ENCODE measurements at places on chromosomes 4 and X. TPM values are rescaled to one million over a fixed set of nuclear protein-coding genes. Genes with fewer than 3 reads are reported as not detected.

Gene FGF16
- total RNA-seq = 0.38 TPM

Gene GBA3
- 0.28 TPM for total RNA-seq

Gene FATE1
- not detected for total RNA-seq

Gene TMEM164
- total RNA-seq = 14.2 TPM

Gene PABPC1L2B
- total RNA-seq = not detected

Gene PIN4
- 8.8 TPM for total RNA-seq

Gene OTC
- total RNA-seq = 2.9 TPM

Gene SAGE1
- total RNA-seq = not detected

Gene UGT2B15
- total RNA-seq = not detected

Gene SLC26A1
- not detected for total RNA-seq

Gene NXF2
- not detected for total RNA-seq

Gene GAGE12J
- not detected for total RNA-seq

Gene HS6ST2
- 0.32 TPM for total RNA-seq

Gene TMEM255A
- 1.6 TPM for total RNA-seq

Gene RASL11B
- total RNA-seq = 8.9 TPM

Gene ZNF185
- total RNA-seq = 7.9 TPM

Gene PIR
- total RNA-seq = 12.2 TPM

Gene LANCL3
- 0.14 TPM for total RNA-seq

Gene GPRIN3
- 3.5 TPM for total RNA-seq

Gene RHOH
- total RNA-seq = 3.2 TPM

Gene TMSB15A
- 0.48 TPM for total RNA-seq

Gene SCRG1
- total RNA-seq = 61.8 TPM

Gene TSPAN7
- total RNA-seq = 30.5 TPM
